ENCODE measurements at places on chromosomes 3 and 15.

GRCh38 chr3:45011756-45012508 is 14.2 kb upstream of the CLEC3B start:
- no peak for DNase-seq

DNA sequence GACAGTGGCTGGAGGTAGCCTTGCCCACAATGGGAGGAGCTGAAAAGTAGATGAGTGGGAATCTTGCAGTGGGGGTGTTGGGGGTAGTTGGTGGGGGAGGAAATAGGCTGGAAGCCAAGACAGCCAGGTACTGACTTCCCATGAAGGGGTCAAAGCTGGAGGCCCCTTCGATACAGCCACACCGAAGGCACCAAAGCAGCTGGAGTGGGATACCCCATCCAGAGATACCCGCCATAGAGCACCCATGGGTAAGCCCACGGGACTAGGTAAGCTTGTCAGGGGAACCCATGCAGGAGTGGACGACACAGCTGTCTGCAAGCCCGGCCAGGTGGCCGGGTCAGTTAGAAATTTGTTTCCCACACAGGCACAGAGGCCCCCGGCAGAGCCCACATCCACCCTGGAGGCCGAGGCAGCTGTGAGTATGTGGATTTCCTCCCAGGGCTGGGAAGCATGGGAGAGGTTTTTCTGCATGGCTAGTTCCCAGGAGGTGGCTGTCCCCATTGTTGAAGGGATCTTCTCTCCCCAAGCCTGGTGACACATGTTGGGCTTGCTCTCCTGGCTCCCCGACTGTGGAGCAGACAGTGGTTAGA is 28.6 kb downstream of the PRR23E start:
- DNase-seq = no peak

DNA sequence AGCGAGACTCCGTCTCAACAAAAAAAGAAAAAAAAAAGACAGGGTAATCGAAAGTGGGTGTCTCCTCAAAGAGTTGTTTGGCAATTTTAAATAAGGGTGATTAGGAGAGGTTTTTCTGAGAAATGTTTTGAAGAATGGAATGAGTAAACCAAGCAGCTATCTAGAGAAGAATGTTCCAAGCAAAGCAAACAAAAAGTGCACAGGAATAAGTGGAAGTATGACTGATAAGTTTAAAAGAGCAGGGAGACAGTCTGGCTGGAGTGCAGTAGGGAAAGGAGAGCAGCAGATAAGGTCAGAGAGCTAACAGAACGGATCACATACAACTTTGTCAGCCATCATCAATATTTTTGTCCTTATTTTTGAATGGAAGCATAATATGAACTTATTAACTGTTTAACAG is 853.5 kb downstream of the TUSC7 start:
- no peak for DNase-seq

- DNase-seq = no peak
These were observed 18.7 kb upstream of the PDE8A start for GRCh38 chr15:84962955-84963354.

- no peak for DNase-seq
These were observed 15.3 kb downstream of the SPCS1 start for GRCh38 chr3:52721002-52721729.

GRCh38 chr3:86147119-86147518 is 843.8 kb downstream of the VGLL3 start:
- DNase-seq = no peak

DNA sequence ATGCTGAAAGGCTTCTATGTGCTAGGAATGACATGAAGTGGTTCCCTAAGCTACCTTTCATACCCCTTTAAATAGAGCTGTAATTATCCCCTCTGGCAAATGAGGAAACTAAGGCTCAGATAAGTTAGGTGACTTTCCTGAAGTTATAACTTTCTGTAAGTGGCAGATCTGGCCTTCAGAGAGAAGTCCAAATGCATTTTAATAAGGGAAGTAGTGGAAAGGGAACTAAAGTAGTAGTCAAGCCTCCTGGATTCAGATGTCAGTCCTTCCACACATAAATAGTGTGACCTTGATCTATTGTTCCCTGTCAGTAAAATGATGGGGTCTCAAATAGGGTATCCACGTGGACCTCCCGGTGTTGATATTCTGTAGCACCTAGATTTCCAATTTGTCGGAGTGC is 277.7 kb downstream of the EDEM1 start:
- no peak for DNase-seq

DNA sequence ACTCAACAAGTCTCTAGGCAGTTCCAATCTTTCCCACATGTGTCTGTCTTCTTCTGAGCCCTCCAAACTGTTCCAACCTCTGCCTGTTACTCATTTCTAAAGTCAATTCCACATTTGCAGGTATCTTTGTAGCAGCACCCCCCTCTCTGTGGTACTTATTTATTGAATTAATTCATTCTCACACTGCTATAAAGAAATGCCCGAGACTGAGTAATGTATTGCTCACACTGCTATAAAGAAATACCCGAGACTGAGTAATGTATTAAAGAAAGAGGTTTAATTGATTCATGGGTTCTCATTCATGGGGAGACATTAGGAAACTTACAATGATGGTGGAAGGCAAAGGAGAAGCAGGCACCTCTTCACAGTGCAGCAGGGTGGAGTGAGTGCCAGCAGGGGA is 1413.8 kb downstream of the SI start:
- DNase-seq = no peak

- no peak for DNase-seq
These were observed 53.7 kb upstream of the TRAK1 start for GRCh38 chr3:42037318-42037945.

GRCh38 chr3:55269636-55270035 is 217.5 kb downstream of the WNT5A start:
- no peak for DNase-seq

- no peak for DNase-seq
These were observed 59.0 kb downstream of the FRMD4B start for GRCh38 chr3:69326855-69327300.

DNA sequence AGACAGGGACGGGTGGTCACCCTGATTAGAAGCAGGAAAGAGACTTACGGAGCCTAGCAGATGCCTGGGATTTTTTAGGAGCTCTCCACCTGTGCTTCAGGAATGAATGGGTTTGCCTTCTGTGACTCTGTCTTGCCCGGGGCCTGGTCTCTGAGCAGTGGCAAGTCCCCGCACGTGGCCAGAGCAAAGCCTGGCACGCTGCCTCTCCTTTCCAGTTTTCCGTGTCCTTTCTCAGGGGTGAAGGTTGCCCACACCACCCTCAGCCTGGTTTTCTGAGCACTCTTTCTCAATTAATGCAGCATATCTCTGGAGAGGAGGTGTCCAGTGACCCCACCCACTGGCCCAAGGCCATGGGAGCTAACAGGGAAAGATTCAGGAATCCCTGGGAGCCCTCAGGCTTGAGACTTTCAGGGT is 14.5 kb upstream of the CHST14 start:
- DNase-seq = no peak

GRCh38 chr3:26345613-26346012 is 277.0 kb upstream of the LRRC3B start:
- no peak for DNase-seq

GRCh38 chr3:48811524-48811923 is 36.1 kb downstream of the PRKAR2A start:
- DNase-seq = no peak

GRCh38 chr3:27224197-27224596 is 145.0 kb downstream of the NEK10 start:
- DNase-seq = peak; percentile 26

- DNase-seq = no peak
These were observed at the start of gene GRK7 for GRCh38 chr3:141763088-141763750. Gene GRK7 (plus strand): TSS chr3:141763408. CDS start chr3:141778285, 14,877 bp downstream.

GRCh38 chr3:15361494-15362214 is 29.3 kb upstream of the SH3BP5 start:
- DNase-seq = no peak

- DNase-seq = no peak
These were observed 26.3 kb downstream of the ABCC5 start for GRCh38 chr3:183991403-183991802.

GRCh38 chr15:86556396-86557017 is 476.8 kb downstream of the AGBL1 start:
- DNase-seq = no peak

GRCh38 chr3:105691633-105692032 is 177.2 kb downstream of the CBLB start:
- DNase-seq = peak; percentile 2

- DNase-seq = no peak
These were observed 36.9 kb downstream of the NCK1 start for GRCh38 chr3:136898954-136899353.

DNA sequence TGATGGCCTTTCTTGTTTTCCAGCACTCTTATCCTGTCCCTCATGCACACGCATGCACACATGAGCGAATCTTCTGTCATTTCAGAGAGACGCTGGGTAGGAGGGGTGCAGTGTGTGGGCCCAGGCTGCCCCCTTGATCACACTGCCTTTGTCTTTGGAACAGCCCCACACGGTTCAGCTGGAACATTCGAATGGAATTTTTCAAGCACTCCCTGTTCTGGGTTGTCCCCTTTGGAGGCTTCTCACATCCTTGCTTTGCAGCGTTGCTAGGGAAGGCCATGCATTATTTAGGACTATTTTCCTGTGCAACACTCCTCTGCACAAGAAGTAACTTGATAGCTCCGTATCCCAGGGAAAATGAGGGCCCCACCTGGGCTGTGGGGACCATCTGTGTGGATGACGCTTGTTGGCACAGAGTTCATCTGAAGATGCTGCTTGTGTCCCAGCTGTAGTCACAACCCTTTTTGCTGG is 78.4 kb downstream of the SPSB4 start:
- DNase-seq = peak; percentile 11

DNA sequence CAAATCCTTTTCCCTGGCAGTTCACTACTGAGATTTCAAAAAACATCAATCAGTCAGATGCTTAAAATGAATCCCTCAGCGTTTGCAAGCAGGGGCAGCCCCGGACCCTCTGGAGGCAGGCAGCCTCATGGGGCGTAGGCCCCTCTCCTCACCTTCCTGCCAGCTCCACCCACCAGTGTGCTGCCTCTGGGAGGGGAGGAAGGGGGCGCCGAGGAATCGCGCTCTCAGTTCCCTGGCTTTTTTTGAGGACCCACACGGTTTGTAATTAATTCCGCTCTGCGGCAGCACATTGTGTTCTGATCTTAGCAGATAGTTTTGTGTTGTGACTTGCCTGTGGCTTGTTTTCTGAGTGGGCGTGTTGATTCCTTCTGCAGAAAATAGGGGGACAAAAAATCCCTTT is 159.9 kb downstream of the KLF13 start:
- no peak for DNase-seq

DNA sequence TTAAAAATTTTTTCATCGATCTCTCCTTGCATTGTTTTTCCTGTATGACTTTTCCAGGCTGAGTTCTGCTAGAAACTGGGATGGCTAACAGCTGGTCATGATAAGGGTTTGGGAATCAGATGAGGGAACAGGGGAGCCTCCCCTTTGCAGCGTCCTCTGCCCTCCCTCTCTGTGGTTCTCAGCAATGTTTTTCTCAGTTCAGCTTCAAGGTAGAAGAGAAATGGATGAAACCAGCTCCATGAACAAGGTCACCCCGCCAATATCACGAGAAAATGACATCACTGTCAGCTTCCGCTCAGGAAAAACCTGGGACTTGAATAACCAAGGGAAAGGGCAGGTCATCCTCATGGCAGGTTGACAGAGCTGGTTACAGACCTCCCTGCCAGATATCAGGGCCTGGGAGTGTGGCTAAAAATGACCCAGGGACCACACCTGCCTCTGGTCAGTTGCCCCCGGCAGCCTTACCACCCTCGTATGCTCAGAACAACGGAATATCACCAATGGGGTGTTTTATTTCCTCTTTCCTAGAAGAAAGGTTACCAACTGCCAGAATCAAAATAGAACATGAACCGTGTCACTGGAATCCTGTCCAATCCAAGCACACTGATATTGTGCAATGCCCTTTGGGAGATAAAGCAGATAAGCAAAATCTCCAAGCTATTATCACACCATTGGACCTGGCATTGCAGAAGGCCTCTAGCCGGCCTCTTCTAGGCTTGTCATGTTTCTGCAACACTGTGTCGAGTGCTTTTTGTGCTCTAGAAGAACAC is 26.1 kb downstream of the LSM3 start:
- no peak for DNase-seq

DNA sequence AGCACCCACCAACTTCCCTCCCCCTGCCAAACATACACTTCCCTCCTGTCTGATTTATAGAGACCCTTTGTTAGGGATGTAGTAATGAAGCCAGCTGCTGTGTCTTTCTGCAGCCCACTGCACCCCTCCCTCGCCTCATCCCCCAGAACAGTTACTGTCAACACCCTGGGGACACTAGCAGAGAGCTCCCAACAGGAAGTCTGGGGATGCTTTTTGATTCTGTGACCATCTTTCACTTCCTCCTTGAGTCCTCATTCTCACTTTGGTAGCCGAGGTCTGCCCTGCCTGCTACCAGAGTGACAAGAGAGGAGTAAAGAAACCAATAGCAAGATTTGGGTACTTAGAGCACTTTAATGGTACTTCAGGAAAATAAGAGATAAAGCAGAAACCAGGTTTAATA is 201.6 kb downstream of the SATB1 start:
- DNase-seq = no peak

DNA sequence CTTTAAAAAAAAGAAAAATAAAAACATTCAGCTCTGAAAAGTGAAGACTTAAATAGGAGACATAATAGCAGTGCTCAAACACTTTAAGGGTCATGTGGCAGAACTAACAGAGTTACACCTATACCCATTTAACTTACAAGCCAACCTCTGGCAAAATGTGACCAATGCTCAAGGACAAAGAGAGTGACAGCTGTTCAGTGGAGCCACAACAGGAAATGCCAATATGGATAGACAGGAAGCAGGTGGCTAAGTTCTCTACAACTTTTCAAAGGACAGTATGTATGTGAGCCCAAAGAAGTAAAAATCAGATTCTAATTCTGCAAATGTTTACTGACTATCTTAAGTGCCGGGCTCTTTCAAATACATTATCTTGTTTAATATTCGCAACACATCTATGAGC is 3.4 kb downstream of the TMCC1 start:
- no peak for DNase-seq

- DNase-seq = no peak
These were observed 228.1 kb upstream of the ATP10A start for GRCh38 chr15:26091184-26091583.

DNA sequence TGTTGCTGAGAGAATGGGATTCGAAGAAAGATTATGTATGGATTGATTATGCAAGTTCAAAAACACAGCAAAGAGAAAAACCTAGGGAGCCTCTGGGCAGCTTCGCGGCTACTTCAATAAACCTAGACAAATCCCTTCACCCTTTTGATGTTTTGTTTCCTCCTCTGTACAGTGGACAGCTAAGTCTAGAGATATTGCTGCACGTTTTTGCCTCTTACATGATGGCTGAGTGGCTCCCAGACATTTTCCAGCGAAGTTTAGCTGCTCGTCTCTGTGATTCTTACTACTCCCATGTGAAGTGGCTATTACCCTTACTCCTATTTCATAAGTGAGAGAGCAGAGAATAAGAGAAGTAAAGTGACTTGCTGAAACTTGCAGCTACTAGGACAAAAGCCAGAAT is 695.0 kb upstream of the GRM7 start:
- no peak for DNase-seq

GRCh38 chr3:173744479-173744878 is 346.9 kb downstream of the NLGN1 start:
- no peak for DNase-seq

DNA sequence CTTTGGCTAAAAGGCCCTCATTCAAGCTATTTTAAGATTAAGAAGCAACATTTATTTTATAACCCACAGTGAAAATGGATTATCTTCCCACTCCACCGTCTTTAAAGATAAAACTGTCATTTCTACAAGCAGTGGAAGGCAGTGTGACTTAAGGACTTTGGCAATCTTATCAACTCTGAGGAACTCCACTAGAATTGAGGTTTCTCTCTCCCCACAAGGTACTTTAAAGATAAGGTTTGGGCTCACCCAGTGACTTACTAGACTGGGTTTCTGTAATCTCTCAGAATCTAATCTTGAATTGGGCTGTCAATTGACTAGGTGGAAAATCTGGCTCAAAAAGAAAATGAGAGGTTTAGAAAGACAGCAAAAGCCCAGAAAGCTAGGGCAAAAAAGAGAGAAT is 21.7 kb downstream of the ZNF385D start:
- no peak for DNase-seq
